ENCODE measurements at places on chromosomes 7 and 10.
A peak's percentile ranks its signal among the peaks of the same experiment; 100 is the strongest.

DNA sequence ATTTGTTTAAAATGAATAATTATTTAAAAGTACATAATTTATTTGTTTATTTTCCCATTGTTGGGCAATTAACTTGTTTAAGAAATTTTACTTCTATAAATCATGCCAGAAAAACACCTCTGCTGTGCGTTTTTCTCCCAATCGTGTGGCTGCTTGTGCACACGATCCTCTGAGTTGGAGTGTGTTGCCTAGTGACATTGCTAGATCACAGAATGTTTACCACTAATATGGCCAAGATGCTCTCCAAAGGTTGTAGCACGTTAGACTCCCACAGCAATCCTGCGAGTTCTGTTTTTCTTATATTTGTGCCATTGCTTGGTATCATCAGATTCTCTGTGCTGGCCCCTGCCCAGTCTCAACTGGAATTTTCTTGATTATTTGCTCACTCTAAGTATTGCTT, 207.1 kb upstream of the ADCY1 start:
- H3K27me3 ChIP-seq, result no peaks in the 10 kb centered on the region
- no peak overlapping the region for H3K4me3 ChIP-seq
- no peak overlapping the region for H3K27ac ChIP-seq
- DNase-seq, result no peak

GRCh38 chr7:48041653-48041970, 6.3 kb downstream of the C7orf57 start:
- no peak overlapping the region for H3K27ac ChIP-seq
- DNase-seq, result no peak
- H3K27me3 ChIP-seq, result no peaks in the 10 kb centered on the region
- H3K4me3 ChIP-seq, result no peak overlapping the region

DNA sequence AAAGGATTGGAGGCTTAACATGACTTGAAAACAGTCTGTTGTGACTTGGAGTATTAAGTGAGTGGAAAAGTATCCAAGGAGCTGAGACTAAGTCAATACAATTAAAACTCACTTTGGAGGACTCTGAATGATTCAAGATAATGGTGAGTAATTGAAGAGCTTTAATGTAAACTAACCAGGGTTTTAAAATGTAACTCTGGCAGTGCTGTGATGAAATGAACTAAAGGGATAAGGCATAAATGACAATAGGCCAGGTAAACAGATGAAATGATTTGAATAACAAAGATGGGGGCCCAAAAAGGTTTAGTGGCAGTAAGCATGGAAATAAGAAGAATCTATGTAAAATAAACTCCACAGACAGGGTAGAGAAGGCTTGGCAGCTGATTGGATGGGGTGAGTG, 316.5 kb upstream of the CACNA2D1 start:
- DNase-seq, result no peak
- H3K27me3 ChIP-seq, result no peaks in the 10 kb centered on the region
- no peak overlapping the region for H3K27ac ChIP-seq
- no peaks in the 10 kb centered on the region for H3K36me3 ChIP-seq
- no peak overlapping the region for H3K4me3 ChIP-seq

DNA sequence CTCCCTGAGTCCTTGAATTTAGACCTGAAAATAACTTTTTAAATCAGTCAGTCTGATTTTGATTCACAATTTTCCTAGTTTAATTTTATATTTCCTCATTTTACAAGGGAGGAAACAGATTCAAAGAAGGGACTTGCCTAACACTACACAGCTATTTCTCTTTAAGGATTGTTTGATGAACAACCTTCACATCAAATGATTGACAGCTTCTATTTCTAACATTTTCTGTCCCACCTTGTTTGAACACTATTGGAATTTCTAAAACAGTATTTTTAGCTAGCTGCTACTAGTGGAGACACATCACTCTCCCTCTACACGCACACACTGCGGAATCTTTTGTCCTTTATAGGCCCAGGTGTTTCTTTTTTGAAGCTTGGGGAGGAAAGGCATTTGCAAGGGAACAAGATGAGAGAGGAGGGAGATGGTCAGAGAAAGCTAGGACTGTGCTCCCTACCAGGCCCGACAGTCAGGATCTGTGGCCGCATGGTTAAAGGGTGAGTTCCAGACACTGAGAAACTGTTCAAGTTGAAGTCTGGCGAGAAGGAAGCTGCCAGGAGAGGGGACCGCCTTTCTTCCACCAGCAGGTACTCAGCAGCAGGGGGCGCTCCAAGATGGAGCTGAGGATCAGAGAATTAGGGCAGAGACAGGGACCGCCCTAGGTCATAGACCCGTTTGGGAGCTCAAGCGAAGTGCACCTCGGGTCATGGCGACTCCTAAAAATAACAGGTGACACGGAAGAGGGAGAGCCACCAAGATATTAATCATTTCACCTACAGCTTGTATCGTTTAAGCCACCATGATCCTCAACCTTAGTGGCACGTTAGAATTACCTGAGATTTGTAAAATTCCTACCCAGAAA, 49.7 kb downstream of the DNAJC12 start:
- no peak overlapping the region for H3K27ac ChIP-seq
- H3K36me3 ChIP-seq, result no peaks in the 10 kb centered on the region
- H3K27me3 ChIP-seq, result no peaks in the 10 kb centered on the region
- no peak for DNase-seq

DNA sequence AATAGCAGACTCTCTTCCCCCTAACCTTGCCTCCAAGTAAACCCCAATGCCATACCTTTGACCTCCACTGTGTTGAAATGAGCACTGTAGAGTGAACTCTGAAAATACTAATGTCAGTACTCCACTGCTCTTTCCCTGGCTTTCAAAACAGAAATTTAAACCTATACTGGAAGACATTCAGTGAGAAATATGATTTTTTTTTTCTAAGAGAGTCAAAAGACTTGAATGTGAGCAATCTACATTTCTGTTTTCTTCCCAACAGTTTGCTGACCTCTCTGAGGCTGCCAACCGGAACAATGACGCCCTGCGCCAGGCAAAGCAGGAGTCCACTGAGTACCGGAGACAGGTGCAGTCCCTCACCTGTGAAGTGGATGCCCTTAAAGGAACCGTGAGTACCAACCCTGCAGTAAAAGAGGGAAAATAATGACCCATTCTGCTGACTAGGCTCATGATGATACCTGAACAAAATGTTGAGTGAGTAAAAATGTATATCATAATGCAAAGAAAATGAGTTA, 6.4 kb downstream of the VIM start:
- no peaks in the 10 kb centered on the region for H3K27me3 ChIP-seq
- peak overlapping the region; percentile 97 for H3K27ac ChIP-seq
- H3K4me3 ChIP-seq, result peak overlapping the region; percentile 87
- H3K36me3 ChIP-seq, result peaks cover 57% of the 10 kb centered on the region
- no peak for DNase-seq

DNA sequence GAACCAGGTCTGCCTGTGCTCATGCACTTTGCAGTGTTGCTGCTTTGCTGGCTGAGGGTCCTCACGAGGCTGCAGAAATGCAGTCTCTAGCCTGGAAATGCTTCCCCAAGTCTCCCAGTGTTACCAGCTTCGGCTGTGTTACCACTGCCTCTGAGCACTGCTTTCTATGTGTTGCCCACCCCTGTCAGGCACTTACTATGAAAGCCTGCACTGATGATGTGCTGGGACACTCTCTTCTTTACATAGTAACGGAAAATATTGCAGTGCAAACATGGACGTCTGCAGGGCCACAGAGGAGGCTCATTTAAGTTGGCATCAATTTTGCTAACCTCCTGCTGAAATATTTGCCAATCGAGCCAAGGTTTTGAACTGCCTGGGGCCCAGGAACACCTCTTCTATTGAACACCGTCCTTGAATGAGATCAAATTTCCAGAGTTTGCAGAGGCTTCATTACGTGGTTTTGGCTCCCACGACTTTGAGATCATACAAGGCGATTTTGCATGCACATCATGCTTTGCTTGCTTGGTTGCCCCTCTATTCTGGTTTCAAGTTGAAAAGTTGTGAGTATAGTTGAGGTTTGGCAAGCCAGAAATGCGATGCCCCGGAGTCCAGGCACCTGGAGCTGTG, 404.7 kb upstream of the PODXL start:
- no peak overlapping the region for H3K27ac ChIP-seq
- no peak overlapping the region for H3K4me3 ChIP-seq
- H3K36me3 ChIP-seq, result no peaks in the 10 kb centered on the region
- H3K27me3 ChIP-seq, result no peaks in the 10 kb centered on the region
- DNase-seq, result no peak
- H3K4me1 ChIP-seq, result no peaks in the 10 kb centered on the region

DNA sequence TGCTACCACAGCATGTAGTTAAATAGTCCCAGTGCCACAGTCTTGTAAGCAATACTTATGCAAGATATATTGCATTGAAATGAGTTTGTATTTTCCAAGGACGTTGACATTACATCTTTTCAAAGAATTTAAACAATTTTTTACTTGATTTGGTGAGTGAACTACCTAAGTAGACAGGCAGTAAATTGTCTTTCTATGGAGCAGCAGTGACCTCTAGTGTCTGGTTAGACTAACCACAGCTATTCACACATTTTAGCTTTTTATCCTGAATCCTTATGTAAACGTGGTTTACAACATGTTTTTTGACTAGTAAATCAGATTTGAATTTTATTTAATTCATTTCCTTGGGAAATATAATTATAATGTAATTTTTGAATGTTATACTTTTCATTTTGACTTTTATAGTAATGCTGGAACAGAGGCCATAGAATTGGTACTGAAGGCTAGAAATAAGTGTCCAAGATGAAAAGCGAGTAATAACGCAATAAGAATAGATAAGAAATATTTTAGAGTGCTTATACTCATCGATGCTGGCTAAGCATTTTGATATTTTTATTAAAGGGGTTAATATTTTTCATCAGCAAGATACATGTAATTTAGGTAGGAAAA, 5.6 kb downstream of the LRRTM3 start:
- H3K4me3 ChIP-seq, result no peak overlapping the region
- no peaks in the 10 kb centered on the region for H3K36me3 ChIP-seq
- no peaks in the 10 kb centered on the region for H3K27me3 ChIP-seq
- DNase-seq, result no peak
- H3K27ac ChIP-seq, result no peak overlapping the region

- H3K4me3 ChIP-seq, result no peak overlapping the region
- no peaks in the 10 kb centered on the region for H3K4me1 ChIP-seq
- H3K27ac ChIP-seq, result no peak overlapping the region
- H3K36me3 ChIP-seq, result peaks cover 19% of the 10 kb centered on the region
- H3K27me3 ChIP-seq, result no peaks in the 10 kb centered on the region
- DNase-seq, result no peak
Measured at GRCh38 chr10:22573820-22574569, 140.4 kb downstream of the PIP4K2A start.

- H3K4me1 ChIP-seq, result no peaks in the 10 kb centered on the region
- no peak overlapping the region for H3K4me3 ChIP-seq
- no peak for DNase-seq
- no peak overlapping the region for H3K27ac ChIP-seq
- no peaks in the 10 kb centered on the region for H3K27me3 ChIP-seq
- no peaks in the 10 kb centered on the region for H3K36me3 ChIP-seq
Measured at GRCh38 chr7:69625238-69625637, 27.0 kb downstream of the AUTS2 start.

DNA sequence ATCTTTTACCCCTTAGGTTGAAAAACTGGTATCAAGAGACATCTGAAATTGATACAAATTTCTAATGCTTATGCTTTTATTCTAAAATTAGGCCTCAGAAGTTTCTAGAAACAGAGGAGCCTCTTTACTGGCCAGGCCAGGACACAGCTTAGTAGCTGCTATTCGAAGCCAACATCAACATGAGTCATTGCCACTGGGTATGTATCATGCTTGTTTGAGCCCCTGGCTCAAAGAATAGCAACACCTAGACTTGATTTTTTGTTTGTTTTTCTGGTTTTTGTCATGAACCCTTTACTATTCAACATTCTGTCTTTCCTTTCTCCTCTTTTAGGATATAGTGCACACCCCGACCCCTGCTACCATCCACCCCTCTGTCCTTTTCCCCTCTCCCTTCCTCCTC, 90.9 kb upstream of the STK17A start:
- H3K4me1 ChIP-seq, result peaks cover 3% of the 10 kb centered on the region
- no peak overlapping the region for H3K27ac ChIP-seq
- H3K36me3 ChIP-seq, result no peaks in the 10 kb centered on the region

GRCh38 chr7:67683628-67684027, 687.0 kb downstream of the TYW1 start:
- H3K27ac ChIP-seq, result no peak overlapping the region
- H3K27me3 ChIP-seq, result no peaks in the 10 kb centered on the region
- DNase-seq, result no peak
- H3K36me3 ChIP-seq, result no peaks in the 10 kb centered on the region
- H3K4me3 ChIP-seq, result no peak overlapping the region

- H3K27ac ChIP-seq, result no peak overlapping the region
- no peaks in the 10 kb centered on the region for H3K4me1 ChIP-seq
- no peak for DNase-seq
- H3K4me3 ChIP-seq, result no peak overlapping the region
Measured at GRCh38 chr10:53598914-53599313, 826.3 kb upstream of the MBL2 start.

DNA sequence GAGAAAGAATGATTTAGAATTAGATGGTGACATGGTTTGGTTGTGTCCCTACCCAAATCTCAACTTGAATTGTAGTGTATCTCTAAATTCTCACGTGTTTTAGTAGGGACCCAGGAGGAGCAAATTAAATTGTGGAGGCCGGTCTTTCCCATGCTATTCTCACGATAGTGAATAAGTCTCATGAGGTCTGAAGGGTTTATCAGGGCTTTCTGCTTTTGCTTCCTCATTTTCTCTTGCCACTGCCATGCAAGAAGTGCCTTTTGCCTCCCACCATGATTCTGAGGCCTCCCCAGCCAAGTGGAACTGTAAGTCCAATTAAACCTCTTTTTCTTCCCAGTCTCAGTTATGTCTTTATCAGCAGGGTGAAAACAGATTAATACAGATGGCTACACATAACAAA, 167.4 kb upstream of the SVIL start:
- H3K27me3 ChIP-seq, result no peaks in the 10 kb centered on the region
- no peak overlapping the region for H3K4me3 ChIP-seq
- no peak overlapping the region for H3K27ac ChIP-seq
- H3K4me1 ChIP-seq, result peaks cover 31% of the 10 kb centered on the region

- no peak overlapping the region for H3K27ac ChIP-seq
- peak overlapping the region; percentile 12 for H3K4me3 ChIP-seq
- no peaks in the 10 kb centered on the region for H3K4me1 ChIP-seq
- no peak for DNase-seq
- no peaks in the 10 kb centered on the region for H3K36me3 ChIP-seq
Measured at GRCh38 chr10:33341637-33342036, 7.2 kb upstream of the NRP1 start.

DNA sequence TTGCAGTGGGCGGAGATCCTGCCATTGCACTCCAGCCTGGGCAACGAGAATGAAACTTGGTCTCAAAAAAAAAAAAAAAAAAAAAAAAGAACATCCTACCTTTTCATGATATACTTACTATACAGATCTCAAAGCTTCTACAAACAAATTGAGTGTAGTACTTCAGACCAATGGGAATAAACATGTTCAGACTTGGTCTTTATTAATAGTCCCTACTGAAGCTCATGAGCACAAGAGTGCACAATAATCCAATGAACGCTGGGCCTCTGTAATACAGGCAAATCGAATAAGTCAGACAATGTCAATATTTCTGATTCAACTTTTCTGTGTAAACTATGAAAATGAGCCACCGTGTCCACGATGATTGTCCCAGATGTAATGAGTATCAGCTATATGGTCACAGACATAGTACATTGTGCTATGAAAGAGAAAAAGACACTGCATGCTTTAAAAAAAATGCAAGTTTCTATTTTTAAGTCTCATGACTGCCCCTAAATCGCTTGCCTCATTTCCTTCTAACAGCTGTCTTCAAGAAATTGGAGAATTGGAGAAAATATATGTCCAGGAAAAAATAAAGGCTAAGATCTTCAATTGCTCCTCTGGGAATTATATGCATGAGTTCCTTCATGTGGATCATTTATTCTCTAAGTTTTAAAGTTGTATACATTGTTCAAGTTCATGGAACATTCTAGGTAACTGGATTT, 64.0 kb upstream of the CTTNBP2 start:
- no peaks in the 10 kb centered on the region for H3K36me3 ChIP-seq
- H3K4me1 ChIP-seq, result no peaks in the 10 kb centered on the region
- no peak overlapping the region for H3K27ac ChIP-seq
- H3K4me3 ChIP-seq, result no peak overlapping the region
- H3K27me3 ChIP-seq, result no peaks in the 10 kb centered on the region
